Activated naive CD4-positive, alpha-beta T cell (primary cell): ENCODE measurements at places on chromosomes 12 and 14.

DNA sequence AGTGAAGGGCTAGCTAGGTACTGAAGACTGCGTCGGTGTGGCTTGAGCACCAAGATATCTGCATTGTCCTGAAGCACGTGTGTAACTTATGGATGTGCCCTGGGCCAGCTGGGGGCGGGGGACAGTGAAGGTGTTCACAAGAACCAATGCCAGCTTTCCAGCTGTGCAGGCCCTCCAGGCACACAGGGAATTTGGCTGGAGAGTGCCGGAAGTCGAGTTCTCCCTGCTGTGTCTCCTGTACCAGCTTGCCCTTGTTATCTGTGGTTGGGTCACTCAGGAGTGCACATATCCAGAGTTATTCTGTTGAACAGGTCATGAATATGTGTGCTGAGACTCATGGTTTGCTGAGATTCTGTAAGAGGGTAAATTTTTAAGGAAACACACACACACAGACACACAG lies 75.9 kb upstream of the CRY1 start:
- DNase-seq: no peak

DNA sequence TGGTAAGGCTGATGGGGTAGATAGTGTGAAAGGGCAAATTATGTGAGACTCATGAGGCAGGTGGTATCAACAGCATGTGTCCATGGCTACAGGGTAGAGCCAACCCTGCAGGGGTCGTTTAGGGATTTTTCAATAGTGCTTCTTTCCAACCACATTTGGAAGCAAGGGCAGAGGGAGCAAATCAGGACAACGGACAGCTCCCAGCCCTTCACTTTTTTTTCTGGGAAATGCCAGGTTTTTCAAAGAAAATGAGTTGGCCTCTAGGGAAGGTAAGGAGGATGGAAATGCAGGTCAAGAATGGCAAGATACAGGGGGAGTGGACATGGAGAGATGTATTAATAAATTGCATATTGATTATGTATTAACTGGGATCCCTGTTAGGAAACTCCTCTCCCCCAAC lies 4.9 kb upstream of the CMA1 start:
- DNase-seq: no peak

DNA sequence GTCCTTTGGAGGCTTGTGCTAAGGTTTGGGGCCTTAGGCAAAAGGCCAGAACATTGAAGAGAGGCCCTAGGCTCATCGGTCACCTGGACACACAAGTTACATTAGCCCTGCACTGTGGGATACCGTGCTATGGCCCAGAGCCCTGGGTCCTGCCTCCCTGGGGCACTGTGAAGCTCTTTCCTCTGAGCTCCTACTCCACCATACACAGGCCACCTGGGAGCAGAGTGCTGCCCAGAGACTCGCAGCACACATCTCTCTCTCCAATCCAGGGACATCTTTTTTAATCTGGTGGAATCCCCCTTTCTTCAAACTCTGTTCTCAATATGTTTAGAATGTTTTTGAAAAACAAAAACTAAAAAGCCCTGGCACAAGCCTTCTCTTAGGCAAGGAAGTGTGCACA lies 314.2 kb upstream of the RGS6 start:
- no peak for DNase-seq

DNA sequence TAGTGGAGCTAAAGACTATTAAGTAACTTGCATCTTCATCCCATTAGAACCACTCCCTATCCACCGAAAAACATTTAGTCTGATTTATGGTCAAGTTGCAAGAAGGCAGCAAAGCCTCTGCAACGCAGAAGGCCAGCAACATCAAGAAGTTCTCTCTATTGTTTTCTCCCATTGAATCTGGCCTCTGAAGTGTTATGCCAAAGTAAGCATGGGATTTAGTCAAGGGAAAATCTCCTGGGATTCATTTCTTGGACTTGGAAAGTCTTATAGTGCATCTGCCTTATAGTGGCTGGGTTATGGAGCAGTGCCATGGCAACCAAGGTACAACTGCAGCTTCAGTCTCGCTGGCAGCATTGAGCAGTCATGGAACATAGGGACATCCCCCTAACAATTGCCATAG lies 87.7 kb upstream of the KRR1 start:
- no peak for DNase-seq

GRCh38 chr14:35878272-35879150 lies 52.4 kb downstream of the BRMS1L start:
- DNase-seq: no peak

DNA sequence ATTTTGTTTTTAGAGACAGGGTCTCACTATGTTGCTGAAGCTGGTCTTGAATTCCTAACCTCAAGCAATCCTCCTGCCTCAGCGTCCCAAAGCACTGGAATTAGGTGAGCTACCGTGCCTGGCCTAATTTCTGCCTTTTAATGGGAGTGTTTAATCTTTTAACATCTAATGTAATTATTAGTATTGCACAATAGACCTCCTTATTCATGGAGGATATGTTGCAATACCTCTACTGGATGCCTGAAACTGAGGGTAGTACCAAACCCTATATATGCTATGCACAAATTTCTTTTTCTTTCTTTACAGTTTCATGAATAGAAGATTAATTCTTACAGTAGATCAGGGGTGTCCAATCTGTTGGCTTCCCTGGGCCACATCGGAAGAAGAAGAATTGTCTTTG lies 47.8 kb downstream of the MYRFL start:
- DNase-seq: no peak

DNA sequence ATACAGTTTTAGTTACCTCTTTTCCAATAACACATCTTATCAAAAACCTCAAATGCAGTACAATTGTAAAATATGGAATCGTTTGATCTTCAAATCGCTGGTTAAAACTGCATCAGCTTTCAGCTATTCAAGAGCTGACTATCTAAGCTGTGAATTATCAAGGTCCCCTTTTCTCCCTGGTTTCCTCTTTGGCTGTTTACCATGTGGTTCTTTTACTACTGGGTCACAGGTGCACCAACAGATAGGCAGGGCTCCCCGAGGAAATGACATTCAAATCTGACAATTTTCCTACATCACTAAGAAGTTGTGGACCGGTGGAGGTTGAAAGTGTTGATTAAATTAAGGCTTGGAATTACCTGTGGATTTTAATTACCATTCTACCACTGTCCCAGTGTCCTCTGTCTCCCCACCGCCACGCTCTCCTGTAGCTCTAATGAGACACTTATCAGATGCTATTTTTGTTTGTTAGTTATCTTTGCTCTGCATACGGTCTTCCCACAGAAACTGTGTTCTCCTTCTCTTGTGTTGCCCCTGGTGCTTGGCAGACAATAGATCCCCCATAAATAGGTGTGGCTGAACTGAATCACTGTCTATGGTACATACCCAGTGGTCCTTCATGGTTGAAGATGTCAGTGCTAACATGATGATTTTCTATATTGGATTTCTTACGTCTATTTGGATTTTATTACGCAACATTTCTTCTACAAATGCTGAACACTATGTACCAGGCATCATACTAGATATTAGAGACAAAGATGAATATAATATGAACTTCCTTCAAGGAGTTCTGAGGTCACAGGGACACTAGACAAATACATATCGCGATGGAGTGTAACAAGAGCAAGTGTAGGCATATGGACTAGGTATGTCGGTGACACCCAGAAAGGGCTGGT lies 20.9 kb upstream of the PLXNC1 start:
- DNase-seq: no peak

DNA sequence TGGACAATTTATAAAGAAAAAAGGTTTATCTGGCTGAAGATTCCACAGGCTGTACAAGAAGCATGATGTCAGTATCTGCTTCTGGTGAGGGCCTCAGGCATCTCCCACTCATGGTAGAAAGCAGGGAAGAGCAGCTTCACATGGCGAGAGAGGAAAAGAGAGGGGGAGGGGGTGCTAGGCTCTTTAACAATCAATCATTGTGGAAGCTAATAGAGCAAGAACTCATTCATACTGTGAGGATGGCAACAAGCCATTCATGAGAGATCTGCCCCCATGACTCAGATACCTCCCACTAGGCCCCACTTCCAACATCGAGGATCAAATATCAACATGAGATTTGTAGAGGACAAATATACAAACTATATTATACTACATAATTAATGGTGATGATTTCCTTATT lies 361.9 kb upstream of the FAR2 start:
- no peak for DNase-seq

DNA sequence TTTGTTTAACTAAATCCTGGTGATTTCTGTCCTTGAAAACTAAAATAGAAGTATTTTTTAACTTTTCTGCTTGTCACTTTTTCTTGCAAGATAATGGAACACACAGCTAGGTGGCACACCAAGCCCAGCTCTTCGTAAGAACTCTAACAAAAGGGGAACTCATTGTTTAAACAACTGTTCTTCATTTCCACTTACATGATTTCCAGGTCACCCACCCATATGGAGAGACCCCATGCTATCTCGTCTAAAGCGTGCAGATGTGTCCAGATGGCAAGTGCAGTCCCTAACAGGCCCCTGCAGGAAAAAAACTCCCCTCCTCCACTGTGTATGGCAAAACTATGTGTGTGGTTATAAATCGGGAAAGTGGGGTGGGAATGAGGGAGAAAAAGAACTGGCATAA lies 43.3 kb upstream of the NT5DC3 start:
- DNase-seq: peak; percentile 38

DNA sequence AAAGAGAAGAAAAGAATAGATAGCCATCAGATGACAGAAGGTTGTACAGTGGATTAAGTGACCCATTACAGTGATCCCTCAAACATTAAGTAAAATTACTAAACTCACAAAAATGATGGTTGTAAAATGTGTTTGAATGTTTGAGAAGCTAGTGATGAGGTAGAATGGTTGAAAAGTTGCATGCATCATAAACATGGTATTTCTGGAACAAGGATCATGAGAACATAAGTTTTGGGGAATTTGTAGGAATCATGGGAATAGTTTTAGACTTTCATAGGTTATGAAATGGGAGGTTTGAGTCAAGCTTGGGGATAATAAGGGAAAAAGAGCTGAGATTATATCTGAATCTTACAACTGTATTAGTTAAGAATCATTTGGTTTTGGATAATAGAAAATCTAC lies 34.1 kb upstream of the NEDD1 start:
- no peak for DNase-seq

- DNase-seq: no peak
These were observed 31.7 kb upstream of the TUBA1C start for GRCh38 chr12:49232940-49233841.

- DNase-seq: no peak
These were observed 117.4 kb upstream of the SOX5 start for GRCh38 chr12:24066865-24067264.

GRCh38 chr12:47218191-47218654 lies 138.5 kb upstream of the AMIGO2 start:
- DNase-seq: no peak

- DNase-seq: no peak
These were observed 40.6 kb downstream of the SPRING1 start for GRCh38 chr12:116697305-116697704.

- no peak for DNase-seq
These were observed 60.2 kb downstream of the LRCOL1 start for GRCh38 chr12:132550014-132550802.

GRCh38 chr12:48016373-48017020 lies 12.2 kb upstream of the COL2A1 start:
- no peak for DNase-seq

DNA sequence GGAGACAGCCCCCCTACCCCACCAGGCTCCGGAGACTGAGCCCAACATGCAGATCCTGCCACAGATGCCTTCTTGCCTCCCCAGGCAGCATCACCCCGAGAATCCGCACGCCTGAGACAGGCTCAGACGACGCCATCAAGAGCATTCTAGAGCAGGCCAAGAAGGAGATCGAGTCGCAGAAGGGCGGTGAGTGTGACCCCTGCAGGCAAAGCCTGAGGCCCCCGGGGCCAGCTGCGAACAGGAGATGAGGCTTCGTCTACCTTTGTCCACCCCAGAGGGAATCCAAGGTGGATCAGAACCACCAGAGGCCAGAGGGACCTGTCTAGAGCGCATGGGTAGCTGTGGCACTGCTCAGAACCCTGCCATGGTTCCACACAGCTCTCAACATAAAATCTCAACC lies 56.9 kb downstream of the PHETA1 start:
- DNase-seq: no peak

DNA sequence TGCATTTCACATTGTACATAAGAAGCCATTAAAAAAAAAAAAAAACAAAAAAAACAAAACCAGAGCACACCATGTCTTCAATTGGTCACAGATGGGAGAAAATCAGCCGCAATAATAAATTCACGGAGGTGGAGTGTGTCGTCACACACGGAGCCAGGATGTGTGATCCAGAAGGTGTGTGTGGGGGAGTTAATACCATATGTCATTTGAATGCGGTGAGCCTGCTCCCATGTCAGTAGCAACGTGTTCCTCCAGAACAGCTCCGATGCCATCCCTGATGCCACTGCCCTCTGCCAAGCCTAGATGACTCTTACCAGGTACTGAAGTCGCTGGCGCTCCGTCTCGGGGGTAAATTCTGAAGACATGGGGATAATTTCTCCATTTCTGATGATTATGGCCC lies 197.8 kb downstream of the PPM1H start:
- no peak for DNase-seq

GRCh38 chr12:110330544-110330943 lies 49.5 kb downstream of the ATP2A2 start:
- DNase-seq: no peak

DNA sequence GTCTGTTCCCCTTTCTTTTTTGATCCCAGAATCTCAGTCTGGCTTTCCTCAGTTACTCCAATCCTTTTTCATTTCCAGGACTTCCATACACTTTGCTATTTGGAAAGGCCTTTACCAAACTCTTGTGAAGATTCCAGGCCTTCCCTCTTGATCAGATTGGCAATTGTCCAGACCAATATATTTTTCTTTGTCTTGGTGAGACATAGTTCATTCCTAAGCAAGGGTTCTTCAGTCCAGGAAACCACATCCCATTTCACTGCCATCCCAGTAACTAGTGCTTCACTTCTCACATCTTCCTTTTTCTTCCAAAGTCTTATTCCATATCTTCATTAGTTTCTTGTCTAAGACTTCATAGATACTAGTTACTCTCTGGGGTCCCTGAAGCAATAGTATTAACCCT lies 2.1 kb upstream of the PTPRQ start:
- no peak for DNase-seq

GRCh38 chr12:62891805-62892549 lies 43.0 kb downstream of the PPM1H start:
- DNase-seq: no peak

- no peak for DNase-seq
These were observed 4.4 kb downstream of the TBX5 start for GRCh38 chr12:114401328-114402083.

GRCh38 chr12:447141-447540 lies 12.6 kb upstream of the B4GALNT3 start:
- no peak for DNase-seq

GRCh38 chr14:31083781-31084180 lies 57.6 kb upstream of the STRN3 start:
- no peak for DNase-seq

DNA sequence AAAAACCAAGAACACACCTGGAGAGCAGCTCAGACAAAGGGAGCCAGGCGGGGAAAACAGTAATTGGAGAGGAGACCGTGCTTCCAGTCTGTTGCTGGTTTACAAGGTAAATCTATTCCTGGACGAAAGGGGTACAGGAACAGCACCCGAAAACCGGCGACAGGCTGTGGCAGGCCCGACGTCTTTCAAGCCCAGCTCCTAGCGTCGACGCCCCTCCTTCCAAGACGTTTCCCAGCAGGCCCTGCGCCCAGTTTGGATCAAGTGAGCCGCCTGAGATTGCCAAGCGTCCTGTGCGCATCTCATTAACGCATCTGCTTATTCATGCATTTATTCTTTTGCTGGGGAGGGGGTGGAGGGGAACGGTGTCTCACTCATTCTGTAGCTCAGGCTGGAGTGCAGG lies 1.4 kb downstream of the C12orf56 start:
- no peak for DNase-seq
